CD4-positive, alpha-beta T cell treated with Interleukin-15 for 4 hours (primary cell): ENCODE measurements at places on chromosomes 4 and X.

DNA sequence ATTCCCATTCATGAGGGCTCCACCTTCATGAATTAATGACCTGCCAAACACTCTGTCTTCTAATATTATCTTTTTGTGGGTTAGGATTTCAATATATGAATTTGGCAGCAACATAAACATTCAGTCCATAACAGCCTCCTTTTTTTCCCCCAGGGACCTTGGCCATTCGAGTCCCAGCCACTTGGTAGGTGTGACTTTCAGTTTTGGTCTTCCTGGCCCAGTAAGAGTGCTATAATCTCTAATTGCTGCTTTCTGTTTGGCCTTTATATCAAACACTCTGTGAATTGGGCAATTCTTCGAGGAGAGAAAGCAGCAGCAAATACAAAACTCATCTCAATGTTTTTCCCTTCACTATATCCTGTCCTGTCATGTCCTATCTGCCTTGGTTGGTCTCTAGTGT is 12.4 kb upstream of the RADX start:
- DNase-seq, result no peak

GRCh38 chr4:107330916-107331315 is 294.8 kb upstream of the DKK2 start:
- DNase-seq, result no peak

GRCh38 chrX:32778965-32779364 is 432.4 kb downstream of the DMD start:
- DNase-seq, result no peak

GRCh38 chrX:37846558-37846933 is 825 bp downstream of the DYNLT3 start:
- no peak for DNase-seq

DNA sequence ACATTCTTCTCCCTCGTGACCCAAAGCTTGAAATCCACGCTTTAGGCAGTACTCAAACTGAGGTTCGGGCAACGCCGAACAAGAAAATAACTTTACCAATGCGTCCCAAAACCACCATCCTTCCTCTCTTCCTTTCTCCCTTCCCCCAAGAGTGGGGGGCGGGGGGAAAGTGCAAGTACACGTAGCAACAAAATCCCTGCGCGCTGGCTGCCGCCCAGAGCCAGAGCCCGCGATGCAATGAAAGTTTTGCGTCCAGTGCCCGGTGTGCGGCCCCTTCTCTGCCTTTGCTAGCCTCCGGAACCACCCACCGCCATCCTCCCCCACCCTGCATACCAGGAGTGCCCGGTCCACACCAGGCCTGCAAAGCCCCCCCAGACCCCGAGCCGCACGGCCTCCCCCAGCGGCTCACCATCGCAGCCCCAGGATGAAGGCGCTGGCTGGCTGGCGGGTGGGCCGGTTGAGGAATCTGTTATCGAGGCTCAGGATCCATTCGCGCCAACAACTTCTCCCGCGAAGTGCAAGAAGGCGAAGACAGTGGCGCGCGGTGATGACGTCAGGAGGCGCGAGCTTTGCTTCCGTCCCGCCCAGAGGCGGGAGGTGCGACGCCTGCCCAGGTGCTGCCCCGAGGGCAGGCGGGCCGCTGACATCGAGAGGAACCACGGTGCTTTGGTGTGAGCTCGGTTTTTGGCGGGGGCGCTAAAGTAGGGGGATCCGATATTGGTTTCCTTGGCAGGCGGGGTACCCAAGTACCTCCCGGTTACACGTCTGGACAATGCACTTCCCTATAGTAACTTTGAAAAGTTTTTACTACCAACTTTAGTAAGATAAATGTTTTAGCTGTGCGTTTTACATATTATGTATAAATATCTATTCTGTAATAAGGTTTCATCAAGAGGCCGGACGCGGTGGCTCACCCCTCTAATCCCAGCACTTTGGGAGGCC is at the start of gene RFC1:
Gene RFC1, minus strand, starts transcription at position 533 of the 942 bp plus-strand sequence. Its CDS starts 121 bp downstream, at position 412.
- DNase-seq, result peak; percentile 90

DNA sequence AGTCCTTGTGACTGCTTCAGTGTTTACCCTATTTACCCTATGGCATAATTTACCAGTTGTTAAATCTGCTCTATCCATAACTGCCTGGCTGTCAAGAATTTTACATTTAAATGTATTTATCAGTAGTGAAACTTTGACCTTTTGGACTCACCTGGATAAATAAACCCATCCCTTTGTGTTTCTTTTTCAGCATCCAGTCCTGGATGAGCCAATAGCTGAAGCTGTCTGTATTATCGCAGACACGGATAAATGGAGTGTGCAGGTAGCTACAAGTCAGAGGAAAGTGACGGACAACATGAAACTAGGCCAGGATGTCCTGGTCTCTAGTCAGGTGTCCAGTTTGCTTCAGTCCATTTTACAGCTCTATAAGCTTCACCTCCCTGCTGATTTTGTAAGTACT is 122.4 kb downstream of the FNIP2 start:
- DNase-seq, result no peak

DNA sequence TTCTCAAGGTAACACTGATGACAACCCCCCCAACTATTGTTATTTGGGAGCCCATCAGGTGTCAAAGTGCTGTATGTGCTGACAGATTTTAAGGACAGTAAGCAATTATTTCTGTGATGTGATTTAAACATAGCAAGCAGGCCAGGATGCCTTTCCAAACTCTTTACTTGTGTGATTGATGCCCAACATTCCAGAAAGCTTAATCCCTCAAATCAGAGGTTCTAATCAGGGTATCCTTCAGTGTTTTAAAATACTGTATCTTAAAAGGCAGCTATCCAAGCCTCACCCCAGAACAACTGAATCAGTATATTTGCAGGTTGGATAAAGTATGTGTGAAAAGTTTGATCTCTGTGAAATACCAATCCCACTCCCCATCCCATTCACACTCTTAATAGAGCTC is 119.7 kb downstream of the GASK1B start:
- DNase-seq, result no peak

- no peak for DNase-seq
Measured at GRCh38 chrX:107542500-107542899, 85.8 kb upstream of the PRPS1 start.

GRCh38 chr4:25028851-25029250 is 1.9 kb downstream of the LGI2 start:
- DNase-seq, result no peak

GRCh38 chrX:123455693-123456092 is 271.6 kb downstream of the GRIA3 start:
- DNase-seq, result no peak

DNA sequence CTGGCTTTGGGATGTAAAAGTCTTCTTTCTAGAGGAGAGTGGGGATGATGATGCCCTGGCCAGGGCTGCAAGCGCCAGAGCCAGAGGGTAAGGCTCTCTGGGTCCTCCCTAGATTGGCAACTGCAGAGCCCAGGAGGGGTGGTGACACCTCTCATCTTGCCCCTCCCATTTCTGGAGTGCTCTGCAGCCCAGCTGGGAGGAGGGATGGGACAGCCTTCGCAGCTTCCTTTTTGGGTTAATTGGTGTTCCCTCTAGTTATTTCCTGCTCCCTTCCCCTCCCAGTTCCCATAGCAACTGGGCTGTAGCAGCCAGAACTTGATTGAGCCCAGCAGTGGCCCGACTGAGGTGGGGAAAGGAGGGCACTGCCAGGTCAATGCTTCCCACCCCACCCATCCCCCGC is 19.2 kb downstream of the NALF2 start:
- DNase-seq, result no peak

DNA sequence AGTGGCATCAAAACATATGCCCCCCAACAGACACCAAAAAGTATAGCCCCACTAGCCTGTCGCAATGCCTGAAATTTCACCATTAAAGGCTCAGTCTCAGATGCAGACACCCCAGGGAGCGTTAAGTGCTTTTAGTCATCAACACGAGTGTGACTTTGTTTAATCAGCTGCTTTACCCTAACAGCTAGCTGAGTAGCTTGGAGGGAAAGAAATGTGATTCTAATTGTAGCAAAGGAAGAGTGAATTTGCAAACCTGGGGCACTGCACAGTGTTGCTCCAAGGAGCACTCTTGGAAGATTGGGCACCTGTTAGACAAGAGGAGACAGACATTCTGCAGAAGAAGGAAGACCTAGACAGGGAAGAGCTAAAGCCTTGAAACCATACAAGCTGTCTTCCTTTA is 145.1 kb downstream of the BEND2 start:
- no peak for DNase-seq

GRCh38 chrX:31542566-31542965 is 470.7 kb upstream of the FTHL17 start:
- no peak for DNase-seq

GRCh38 chrX:68238568-68238967 is 194.7 kb downstream of the OPHN1 start:
- no peak for DNase-seq

- DNase-seq, result no peak
Measured at GRCh38 chr4:1722551-1723118, 1.3 kb downstream of the TACC3 start.

- DNase-seq, result no peak
Measured at GRCh38 chr4:112673686-112674085, 36.7 kb downstream of the LARP7 start.

- DNase-seq, result no peak
Measured at GRCh38 chrX:87873347-87873941, 355.8 kb downstream of the KLHL4 start.

DNA sequence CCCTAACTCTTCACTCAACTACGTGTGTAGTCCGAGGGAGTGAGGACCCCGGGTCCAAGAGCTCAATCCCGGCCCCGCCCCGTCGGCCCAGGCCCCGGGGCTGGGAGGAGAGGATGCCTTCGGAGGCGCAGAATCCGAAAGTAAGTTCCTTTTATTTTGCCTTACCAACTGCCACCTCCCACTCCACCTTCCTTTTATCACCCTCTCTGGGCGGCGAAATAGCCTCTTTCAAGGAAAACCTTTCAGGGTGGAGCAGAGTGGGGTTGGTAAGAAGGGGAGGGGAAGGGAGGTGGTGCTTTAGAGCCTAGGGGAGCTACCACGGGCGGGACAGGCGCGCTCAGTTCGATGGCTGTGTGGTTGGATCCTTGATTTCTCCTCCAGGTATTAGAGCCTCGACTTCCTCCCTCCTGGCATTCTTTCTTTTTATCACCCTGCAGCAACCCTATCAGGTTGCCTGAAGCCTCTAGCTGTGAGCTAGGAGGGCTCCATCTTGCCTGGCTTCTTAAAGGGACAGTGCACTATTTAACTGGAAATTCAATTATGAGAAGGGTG is 191.2 kb downstream of the RRAGB start:
- DNase-seq, result peak; percentile 3
